GM23338 (cell line): ENCODE measurements at places on chromosomes 3 and 15.
A peak's percentile ranks its signal among the peaks of the same experiment; 100 is the strongest.

DNA sequence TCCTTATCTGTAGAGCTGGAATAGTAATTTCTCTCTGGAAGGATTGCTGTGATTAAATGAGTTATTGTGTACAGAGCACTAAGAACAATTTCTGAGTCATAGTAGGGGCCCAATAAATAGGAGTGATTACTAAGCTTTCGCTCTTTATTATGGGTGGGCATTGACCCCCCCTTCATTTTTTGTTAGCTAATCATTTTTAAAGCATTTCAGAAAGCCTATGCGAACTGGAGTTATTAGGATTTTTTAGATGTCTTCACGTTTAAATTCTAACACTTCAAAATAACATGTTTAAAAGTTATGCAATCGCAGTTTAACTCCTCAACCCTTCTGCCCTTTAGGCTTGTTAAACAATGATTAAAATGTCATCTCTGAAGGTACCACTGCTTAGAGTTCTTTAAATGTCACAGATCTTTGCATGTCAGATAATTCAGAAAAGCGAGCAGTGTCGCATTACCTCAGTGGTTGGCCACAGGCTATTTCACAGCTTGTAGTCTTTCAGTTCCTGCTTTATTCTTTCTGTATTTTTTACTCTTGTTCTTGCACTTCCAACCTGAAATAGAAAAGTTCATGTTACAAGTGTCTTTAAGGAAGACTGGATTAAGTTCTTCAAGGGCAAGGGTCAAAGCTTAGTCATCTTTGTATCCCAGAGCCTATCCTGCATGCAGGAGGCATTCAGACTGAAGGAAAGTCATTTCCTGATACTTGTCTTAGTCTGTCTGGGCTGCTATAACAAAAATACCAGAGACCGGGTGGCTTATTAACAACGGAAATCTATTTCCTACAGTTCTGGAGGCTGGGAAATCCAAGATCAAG is 102.9 kb downstream of the FNDC3B start:
- no peak for DNase-seq

DNA sequence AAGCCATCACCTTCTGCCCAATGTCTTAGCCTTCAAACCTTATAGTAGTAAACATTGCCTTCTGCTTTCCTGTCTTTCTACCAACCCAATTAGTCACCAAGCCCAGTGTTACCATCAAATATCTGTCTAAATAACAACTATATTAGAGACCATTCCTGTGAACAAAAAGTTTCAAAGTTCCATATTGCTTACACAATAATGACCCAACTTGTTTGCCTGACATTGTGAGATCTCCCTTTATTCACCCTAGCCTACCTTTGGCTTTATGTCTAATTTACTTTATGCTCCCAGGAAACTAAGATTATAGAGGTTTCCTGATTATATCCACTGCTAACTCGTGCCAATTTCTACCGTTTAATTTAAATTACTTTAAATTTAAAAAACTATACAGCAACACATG is 26.0 kb upstream of the KCNAB1 start:
- DNase-seq, result no peak

DNA sequence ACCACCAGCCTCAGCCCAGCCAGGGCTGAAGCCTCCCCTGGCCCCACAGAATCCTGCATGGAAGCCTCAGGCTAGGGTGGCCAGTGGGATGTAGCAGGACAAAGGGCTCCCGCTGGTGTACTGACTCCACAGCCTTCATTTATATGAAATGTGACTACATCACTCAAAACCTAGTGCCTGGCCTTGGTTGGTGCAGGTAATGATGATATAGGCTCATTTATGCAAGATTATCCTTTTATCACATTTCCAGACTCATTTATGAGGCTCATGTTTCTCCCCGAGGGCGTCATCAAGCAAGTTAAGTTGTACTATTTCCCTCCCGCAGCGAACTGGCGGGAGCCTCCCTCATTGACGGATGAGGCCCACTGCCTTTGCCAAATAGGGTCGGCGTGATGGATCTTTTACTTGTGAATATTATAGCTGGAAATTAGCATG is 179.1 kb upstream of the SMAD3 start:
- DNase-seq, result no peak

DNA sequence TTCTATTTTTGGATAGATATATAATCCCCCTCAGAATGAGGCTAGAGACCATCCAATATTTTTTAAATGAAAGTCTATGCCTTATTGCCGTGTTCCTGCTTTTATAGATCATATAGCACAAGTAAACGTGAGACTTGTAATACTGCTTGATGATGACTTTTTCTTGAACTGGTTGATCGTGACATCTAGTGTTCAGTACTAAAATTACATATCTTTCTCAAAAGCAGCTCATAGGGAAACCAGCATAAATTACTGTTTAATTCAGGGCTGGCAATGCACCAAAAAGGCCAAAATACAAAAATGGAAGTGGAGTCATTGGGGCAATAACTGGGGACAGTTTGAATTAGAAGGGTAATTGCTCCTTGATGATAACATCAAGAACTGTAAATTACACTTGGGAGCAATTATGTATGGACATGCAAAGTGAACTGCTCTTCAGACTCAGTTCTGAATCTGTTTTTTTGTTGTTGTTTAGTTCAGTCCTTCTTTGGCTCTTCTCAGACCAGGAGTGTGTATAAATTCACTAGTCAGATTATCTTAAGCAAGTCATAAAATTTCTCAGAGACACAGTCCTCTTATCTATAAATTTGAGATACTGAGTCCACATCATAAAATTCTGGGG is 325.3 kb downstream of the THSD4 start:
- peak; percentile 59 for DNase-seq

GRCh38 chr3:25481386-25481785 is 53.3 kb downstream of the RARB start:
- no peak for DNase-seq

- no peak for DNase-seq
Observed at GRCh38 chr3:122916580-122916979, 111.0 kb downstream of the SEMA5B start.

DNA sequence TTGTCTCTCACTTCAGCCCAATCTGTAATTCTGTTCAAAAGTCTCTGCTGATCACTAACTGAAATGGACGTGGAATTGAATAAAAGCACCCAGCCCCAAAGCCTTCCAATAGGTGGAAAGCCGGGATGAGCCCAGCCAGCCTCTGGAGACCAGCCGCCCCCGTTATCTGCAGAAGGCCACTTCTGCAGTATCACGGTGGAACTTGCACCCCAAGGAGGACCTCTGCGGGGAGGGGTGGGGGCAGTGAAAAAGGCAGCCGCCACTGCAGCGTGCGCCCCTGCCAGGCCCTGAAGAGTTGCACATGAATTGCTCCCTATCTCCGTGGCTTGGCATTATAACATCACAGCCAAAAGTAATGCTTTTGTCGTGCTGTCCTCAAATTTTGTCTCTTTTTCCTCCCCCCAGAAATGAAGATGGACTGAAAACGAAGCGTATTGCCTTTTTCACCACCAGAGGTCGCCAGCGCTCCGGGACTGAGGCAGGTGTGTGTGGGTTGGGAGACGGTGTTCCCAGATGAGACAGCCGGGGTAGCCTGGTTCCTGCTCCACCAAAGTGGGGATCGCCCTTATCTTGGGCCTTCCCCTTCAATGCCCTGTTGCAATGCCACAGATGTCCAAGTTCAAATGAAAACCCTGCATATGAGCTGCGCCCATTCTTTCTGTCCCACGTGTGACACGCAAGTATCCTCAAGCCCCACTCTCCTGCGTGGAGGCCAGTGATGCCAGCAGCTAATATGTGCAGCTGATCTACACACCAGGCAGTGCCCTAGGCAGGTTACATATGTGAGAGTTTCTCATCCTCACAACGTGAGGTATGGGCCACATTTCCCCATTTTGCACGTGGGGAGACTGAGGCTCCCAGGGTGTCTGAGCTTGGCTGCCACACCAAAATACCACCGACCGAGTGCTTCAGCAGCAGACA is 96.0 kb downstream of the LRRK1 start:
- DNase-seq, result peak; percentile 91

GRCh38 chr3:47432673-47433072 is 43.1 kb downstream of the SCAP start:
- DNase-seq, result no peak

DNA sequence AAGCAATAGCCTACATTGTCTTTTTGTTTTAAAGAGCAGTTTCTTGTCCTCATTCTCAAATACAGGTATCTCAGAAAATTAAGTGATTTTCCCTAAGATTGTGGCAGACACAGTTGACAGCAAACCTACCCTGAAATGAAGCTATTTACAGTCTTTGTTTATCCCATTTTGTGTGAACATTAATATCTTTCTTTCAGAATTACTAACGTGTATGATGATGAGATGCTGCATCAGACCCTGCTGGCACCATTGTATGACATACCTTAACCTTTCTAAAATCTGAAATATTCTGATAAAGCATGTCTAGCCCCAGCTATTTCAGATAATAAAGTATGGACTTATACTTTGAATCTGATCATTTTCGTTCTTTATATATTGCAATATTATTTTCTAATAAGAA is 185.9 kb downstream of the RSRC1 start:
- DNase-seq, result no peak

DNA sequence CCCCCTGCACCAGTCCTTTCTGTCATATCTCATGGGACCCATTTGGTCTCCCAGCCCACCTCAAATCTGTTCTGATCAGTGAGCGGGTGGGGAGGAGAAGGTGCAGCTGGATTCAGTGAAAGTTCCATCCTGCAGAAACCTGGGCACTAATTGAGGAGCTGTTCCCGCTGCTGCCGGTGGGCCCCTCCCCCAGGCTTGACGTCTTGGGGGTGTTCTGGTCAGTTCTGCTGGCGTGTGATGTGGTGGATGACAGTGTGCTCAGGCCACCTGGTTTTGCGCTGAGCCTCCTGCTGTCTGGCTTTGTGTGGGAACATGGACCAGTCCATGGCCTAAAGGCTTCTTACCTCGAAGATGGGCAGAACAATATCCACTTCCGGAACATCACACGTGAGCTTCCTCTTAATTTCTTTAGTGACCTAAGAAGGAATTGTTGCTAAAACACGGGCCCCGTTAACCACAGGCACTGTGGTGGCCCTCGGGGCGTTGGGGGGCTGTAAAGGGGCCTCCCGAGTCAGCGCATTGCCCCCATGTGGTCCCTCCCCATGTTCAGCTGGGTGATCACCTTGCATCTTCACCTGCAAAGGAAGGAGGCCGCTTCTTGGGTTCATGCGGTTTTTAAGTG is 59.7 kb downstream of the RGMA start:
- no peak for DNase-seq

- no peak for DNase-seq
Observed at GRCh38 chr15:93253681-93254080, 164.7 kb upstream of the RGMA start.

GRCh38 chr3:54965746-54966145 is 37.9 kb upstream of the LRTM1 start:
- no peak for DNase-seq

DNA sequence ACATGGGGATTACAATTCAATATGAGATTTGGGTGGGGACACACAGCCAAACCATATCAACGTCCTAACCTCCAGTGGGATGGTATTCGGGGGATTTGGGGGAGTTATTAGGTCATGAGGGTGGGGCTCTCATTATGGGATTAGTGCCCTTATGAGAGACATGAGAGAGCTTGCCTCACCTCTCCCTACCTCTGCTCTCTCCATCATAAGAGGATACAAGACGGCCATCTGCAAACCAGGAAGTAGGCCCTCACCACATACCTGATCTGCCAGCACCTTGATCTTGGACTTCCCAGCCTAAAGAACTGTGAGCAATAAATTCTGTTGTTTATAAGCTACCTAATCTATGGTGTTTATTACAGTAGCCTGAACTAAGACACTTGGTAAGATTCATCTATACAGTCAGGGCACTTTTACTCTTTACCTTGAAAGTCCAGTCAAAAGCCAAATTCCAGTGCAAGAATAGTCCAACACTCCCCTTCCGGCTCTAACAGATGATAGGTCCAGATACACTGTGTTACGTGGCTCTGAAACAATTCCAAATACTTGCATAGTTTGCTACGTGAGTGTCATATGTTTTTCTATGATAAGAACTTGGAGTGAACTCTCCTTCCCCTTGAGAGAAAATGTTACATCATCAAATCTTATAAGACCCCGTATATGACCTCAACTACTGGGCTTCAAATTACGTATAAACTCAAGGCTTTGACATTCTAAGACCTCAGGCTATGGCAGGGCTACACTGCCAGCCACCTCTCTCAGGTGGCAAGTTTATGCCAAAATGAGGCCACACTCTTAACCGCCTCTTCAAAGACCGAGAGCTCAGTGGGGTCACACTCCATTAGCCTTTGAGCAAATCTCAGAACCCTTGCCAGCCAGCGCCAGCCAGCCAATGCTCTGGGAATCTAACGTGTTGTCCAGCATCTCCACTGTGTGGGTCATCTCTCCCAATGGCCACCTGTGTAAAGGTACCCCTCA is 129.9 kb downstream of the XXYLT1 start:
- no peak for DNase-seq

GRCh38 chr15:35351059-35351458 is 194.9 kb downstream of the DPH6 start:
- DNase-seq, result no peak

- DNase-seq, result no peak
Observed at GRCh38 chr3:19907523-19907922, 26.5 kb downstream of the EFHB start.

DNA sequence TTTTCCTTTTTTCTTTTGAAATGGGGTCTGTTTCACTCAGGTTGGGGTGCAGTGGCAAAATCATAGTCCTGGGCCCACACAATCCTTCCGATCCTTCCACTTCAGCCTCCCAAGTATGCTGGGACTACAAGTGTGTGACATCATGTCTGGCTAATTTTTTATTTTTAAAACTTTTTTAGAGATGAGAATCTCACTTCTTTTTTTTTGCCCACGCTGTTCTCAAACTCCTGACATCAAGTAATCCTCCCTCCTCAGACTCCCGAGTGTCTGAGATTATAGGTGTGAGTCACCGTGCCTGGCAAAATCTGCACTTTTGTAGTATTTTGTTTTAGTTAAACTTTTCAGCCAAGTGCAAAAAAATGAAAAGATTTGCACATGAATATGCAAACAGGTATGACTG is 171.0 kb downstream of the FNDC3B start:
- DNase-seq, result no peak

GRCh38 chr15:91975241-91975978 is 121.9 kb downstream of the SLCO3A1 start:
- peak; percentile 26 for DNase-seq

DNA sequence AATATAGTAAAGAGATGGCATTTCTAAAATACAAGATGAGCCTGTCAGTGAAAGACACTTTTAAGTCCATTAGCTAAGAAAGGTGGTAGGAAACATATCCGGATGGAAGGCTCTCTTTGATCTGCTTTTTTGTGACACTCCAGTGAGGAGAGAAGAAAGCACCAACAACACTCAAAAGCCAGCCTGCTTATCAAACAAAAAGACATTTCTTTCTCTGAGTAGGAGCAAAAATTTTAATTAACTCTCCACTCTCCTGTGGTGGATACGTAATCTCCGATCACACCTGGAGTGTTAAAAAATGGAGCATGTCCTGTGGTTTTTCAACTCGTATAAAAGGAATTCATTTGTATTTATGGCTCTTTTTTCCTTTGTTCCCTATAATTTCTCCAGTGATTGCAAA is 65.3 kb downstream of the OXNAD1 start:
- no peak for DNase-seq

DNA sequence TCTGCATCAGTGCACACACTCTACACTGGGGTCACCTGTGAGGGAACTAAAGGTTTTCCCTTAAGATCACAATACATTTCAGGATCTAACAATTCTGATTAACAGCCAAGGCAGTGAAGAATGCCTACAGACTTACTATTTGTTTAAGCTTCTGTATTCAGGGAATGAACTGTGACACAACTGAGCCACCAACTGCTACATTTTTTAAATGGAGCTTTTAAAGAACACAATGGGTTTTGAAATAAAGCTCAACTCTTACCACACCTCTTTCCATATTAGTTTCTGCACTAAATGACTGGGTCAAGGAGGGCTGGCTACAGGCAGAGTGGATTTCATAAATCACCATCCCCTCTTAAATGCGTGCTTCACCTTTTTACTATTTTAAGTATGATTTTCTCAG is 100.2 kb downstream of the TMCC1 start:
- DNase-seq, result no peak
